ENCODE measurements at places on chromosomes 2 and 18.

GRCh38 chr2:108916796-108917421 lies 72.1 kb downstream of the EDAR start:
- no peak for DNase-seq

DNA sequence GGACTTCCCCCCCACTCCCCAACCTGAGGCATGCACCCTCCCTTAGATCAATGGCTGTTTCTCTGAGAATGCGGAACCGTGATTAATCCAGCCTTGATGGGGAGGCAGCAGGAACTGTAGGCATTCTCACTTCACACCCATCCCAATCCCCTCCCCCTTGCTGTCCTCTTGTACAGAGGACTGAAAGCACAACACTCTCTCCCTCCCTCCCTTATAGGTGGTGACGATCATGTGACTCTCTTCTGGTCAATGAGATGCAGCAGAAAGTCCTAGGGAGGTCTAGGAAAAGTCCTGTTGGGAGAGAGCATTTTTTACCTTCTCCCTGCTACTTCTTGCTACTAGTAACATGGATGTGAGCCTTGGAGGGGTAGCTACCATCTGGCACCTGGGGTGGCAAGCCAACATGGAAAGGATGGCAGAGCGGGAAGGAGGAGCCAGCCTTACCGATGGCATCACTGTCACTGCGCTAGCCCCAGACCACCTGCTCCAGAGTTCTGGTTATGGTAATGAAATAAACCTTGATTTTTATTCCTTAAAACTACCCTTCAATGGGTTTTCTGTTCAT lies 106.9 kb downstream of the MSH2 start:
- no peak for DNase-seq

- no peak for DNase-seq
Measured at GRCh38 chr2:24924732-24925131, 4.7 kb upstream of the ADCY3 start.

DNA sequence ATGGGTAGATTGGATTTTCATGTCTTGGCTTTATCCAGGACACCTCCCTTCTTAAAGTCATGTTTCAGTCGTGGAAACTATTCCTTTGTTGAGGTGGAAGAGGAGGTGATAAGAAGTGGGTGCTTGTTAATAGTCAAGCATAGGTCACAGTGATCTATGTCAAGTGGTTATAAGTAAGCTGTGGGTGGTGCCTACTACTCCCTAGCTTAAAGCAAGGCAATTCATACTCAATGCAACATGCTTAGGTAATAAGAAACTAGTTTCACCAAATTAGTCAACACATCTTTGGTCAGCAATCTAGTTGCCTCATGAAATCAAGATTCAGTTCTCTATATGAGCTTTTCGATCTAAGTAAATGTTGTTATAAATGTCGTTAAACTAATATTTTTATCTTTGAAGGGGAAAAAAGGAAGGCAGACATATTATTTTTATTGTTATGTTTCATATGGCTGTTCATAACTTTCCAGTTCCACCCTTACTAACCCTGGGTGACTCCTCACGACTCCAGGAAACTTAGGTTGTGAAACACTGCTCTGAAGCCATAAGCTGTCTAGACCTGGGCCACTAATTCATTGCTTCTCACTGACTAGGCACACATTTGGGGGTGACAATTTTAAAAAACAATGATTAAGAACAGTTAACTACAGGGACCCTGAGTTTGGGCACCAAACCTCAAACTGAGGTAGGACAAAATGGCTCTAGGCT lies 5.8 kb upstream of the ABCB11 start:
- DNase-seq: no peak

DNA sequence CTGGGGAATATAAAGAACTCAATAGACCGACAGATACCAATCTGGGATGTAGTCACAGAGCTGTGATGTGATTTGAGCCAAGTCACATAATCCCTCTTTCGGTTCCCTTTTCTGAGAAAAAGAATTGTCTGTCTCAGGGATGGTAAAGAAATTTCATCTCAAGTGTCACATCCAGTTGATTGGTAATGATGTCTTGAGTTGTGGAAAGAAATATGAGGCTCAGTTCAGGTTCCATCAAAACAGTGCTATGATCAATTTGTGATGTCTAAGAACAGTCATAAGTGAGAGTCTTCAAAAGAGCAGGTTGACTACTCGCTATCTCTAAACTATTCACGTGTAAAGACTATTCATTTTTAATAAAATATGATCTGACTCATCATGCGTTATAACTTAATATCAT lies 223.3 kb downstream of the METTL4 start:
- DNase-seq: no peak

DNA sequence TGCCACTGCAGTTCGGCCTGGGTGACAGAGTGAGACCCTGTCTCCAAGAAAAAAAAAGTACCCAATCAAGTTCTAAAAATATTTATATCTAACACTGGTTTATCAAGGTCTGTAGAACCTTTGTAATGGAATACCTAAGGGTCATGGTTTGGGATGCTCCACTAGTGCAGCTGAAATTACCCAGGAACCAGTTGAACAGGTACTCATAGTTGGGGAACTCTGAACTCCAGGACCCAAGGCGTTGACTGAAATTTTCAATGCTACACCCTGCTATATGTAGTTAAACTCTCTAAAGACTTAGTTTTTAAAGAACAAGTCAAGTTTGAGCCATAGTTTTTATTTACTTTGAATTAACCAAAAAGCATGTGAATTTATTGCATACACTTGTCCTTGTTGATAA lies 55.1 kb downstream of the FAM117B start:
- no peak for DNase-seq

- DNase-seq: no peak
Measured at GRCh38 chr18:9115984-9116383, 13.5 kb downstream of the NDUFV2 start.

GRCh38 chr2:197209742-197210408 lies 100.7 kb downstream of the ANKRD44 start:
- DNase-seq: no peak

DNA sequence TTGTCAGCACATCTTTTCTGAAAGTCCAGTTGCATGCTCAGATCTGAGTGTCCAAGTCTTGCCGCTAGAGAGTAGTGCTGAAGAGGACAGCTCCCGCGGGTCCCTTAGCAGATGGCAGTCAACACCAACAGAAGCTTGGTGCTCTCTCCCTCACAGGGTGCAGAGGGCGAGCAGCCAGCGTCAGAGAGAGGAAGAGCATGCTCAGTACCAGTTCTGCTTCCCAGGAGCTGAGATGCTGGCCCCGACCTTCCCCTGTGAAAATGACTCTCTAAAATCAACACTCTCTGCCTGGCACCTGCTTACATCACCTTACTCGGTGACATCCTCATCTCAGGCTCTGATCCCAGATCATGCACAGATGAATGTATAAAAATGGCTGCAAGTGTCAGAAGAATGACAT lies 86.0 kb upstream of the TWIST2 start:
- no peak for DNase-seq

DNA sequence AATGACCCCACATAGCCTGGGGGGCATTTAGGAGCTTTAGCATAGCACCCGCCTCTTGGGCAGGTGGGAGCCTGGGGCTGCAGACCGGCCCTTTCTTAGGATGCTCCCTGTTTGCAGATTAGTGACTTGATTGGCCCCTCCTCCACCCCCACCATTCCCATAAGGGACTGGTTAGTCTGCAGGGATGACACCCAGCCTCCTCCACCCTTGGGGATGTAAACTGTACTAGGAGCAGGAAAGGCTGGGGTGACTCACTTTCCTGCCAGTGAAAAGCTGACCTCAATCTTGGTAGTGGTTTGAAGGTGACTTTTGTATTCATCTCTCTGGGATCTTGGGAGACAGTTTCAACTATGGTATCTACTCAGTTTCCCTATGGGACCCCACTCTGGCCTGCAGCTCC lies 24.2 kb downstream of the CTIF start:
- DNase-seq: no peak

- DNase-seq: no peak
Measured at GRCh38 chr2:111050701-111051376, 69.9 kb upstream of the BCL2L11 start.

DNA sequence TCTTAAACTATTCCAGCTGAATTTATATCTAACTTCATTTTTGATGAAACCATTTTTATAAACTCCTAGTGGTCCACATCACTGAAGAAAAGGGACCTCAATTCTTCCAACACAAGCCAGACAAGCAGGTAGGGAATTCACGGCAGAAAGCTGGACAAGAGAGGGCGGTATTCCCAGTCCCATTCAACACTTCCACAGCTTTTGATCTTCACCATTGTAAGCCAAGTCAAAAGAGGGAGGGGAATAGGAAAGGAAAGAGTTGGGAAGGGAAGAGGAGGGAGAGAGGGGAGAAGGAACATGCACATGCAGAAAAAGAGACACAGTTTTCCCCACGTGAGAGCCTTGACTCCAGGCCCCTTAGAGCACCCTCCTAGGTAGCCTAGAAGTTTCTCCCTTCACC lies 77.4 kb downstream of the CCBE1 start:
- DNase-seq: no peak

- DNase-seq: no peak
Measured at GRCh38 chr18:51074605-51075004, 44.6 kb downstream of the SMAD4 start.

DNA sequence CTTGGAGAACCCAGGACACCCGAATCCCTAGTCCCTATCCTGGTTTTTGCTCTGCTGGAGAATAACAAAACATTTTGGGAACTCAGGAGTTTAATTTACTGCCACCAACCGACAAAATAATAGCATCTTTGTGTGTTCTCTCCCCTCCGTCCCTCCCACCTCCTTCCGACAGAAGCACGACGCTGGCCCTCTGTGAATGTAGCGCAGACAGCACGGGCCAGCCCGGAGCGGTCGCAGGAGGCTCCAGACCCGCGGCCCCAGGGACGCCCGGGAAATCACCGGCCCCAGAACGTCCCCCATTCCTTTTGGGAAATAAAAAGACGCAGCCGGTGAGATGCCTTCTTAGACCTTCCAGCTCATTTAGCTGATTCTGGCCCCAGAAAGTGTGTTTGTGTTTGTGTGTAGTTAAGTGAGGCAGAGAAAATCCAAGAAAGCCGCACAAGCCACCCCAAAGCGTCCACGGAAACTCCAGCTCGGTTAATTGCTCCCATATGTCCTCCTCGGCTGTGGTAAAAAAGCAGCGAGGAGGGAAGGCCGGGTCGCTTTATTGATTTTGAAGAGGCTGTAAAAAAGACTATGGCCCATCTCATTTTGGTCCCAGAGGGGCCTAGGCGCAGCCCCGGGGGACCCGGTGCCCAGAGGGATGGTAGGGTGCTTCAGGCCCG lies 577 bp upstream of the TANC1 start:
- DNase-seq: no peak

DNA sequence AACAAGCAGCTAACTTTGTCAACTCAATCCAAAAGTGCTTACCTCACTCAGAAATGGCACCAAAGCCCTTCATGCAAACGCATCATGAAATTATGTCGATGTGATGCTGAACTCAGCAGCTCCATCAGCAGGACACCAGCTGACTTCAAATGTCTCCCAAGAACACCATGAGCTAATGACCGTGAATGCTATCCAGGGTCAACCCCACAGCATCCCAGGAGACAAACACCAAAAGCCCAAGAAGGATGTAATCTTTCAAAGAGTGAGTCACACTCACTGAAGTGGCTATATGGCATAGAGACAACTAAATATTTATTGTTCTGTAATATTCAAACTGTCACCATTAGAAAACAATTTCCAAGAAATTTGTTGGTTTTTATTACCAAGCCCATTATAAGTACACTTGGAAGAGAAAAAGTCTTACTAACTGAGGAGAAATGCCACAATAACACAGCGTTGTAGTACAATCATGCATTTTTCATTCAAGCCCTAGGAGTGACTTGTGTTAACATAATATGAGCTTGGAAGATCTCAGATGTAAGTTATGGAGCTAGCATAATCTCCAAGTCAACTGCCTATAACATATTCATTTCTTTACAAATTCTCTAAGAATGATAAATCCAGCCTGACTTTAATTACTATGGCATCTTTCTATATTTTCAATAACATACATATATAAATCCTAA lies 165.0 kb upstream of the CCDC68 start:
- DNase-seq: peak; percentile 56

DNA sequence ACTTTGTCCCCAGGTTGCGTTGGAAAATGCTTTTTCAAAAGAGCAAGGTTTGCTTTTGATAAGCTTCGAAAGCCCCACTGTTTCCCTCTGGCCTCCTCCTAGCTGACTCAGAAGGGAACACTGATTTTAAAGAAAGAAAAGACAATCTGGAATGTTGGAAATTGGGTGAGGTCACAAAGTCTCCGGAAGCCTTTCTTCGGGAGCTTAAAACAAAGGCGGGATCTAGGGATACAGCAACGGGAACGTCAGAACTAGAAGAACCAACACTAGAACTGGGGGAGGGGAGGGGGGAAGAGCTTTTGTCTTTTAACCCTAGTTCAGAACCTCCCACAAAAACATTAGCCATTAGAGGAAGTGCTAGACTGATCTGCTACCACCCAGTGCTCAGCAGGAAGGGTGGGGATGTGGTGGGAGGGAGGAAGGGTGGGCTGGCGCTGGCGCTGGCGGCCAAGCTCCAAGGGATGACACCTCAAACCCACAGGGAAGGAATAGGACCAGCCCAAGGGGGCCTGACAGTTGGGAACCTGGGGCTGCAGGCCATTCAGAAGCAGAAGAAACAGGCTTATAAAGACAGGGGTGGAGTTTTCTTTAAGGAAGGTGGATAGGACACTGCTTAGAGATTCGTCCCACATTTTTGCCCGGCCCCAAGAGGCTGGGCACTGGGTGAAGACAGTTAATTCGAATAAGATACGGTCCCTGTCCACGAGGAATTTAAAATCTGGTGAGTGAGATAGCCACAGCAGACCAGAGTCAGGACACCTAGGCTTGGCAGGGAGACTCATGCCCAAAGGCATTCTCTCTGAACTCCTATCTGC lies 1.7 kb downstream of the TMSB10 start:
- DNase-seq: peak; percentile 20

DNA sequence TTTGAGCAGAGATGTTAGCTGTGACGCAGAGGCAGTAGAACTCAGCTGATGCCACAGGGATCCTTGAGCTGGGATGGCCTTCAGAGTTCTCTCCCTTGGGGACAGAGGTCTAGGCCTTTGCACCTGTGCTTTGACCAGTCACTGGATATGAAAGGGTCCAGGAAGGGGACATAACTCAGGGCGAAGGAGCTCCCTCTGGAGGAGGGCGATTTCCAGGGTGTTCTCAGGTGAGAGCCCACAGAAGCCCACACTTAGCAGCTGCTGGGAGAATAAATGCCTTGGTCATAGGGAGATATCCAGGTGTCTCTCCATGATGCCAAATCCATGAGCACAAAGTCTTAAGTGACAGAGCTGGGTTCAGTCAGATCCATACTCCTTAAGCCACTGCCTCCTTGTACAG lies 369.2 kb downstream of the NYAP2 start:
- no peak for DNase-seq

DNA sequence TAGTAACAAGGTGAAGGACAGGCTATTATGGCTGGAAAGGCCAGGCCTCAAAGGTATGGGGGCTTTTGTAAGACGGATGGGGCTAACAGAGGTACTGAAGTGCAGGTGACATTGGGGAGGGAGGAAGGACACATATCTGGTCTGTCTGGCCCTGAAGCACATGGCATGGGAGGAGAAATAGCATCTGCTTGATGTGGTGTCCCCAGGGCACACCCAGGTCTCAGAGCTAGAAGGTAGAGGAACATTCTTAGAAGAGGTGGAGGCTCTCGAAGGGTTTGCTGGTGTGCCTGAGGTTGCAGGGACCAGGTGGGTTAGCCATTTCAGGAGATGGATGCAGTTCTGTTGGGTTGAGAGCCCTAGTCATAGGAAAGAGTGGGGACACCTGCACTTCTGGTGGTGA lies 9.5 kb downstream of the RALB start:
- DNase-seq: no peak

GRCh38 chr2:66070721-66071602 lies 364.0 kb upstream of the MEIS1 start:
- DNase-seq: no peak

GRCh38 chr2:1972422-1972821 lies 228.1 kb upstream of the PXDN start:
- peak; percentile 77 for DNase-seq

- no peak for DNase-seq
Measured at GRCh38 chr2:42877511-42877910, 85.1 kb upstream of the HAAO start.
